WTC11 (cell line): ENCODE measurements at places on chromosomes 3 and 15. TPM values are rescaled to one million over a fixed set of nuclear protein-coding genes. Genes with fewer than 3 reads are reported as not detected.

- no peak for DNase-seq
- H3K4me1 ChIP-seq: peaks cover 11% of the 10 kb centered on the region
- no peaks in the 10 kb centered on the region for H3K27me3 ChIP-seq
- no peaks in the 10 kb centered on the region for H3K36me3 ChIP-seq
- H3K27ac ChIP-seq: no peak overlapping the region
These were observed 69.1 kb downstream of the PEX5L start for GRCh38 chr3:179967622-179968021.

GRCh38 chr15:42608110-42608531 is 32.7 kb downstream of the STARD9 start:
- no peak overlapping the region for H3K4me3 ChIP-seq
- no peak overlapping the region for H3K27ac ChIP-seq
- no peaks in the 10 kb centered on the region for H3K27me3 ChIP-seq
- peaks cover 6% of the 10 kb centered on the region for H3K36me3 ChIP-seq

DNA sequence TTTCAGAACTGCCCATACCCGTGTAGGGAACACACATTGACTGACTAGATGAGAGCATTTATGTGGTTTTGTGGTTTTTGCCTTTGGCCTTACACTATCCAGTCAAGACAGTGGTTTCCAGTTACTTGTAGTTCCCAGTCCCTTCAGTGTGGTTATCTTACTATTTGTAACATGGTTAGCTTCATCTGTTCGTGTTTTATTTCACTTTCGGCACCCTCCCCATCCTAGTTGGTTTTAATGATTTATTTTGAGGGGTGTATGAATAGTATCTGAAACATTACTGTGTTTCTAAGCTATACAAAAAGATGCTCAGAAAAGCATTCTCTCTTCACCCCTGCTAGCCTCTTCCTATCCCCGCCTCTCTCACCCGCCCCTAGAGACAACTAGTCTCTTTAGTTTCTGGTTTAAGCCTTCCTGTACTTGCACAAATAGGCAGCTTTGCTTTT is 14.1 kb downstream of the LYSMD4 start:
- H3K27me3 ChIP-seq: no peaks in the 10 kb centered on the region
- H3K27ac ChIP-seq: no peak overlapping the region
- peaks cover 21% of the 10 kb centered on the region for H3K36me3 ChIP-seq

DNA sequence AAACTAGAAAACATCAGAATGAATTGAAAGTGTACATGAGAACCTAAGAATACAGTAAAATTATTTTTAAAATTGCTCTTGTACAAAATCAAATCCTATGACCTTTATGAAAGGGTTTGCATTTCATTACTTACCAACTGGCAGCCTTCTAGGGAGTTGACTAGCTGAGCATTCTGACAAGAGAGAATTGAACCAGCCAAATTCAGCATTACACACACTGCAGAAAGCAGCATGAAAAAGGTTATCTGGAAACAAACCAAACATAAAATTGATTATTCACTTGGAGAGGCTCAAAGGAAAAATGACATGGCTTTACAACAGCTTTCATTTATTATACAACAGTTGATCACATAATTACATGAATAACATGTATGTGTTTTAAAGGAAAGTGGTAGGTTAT is 17.4 kb downstream of the NSMCE3 start:
- H3K4me3 ChIP-seq: no peak overlapping the region
- H3K27ac ChIP-seq: no peak overlapping the region
- DNase-seq: no peak
- no peaks in the 10 kb centered on the region for H3K4me1 ChIP-seq
- no peaks in the 10 kb centered on the region for H3K27me3 ChIP-seq

- H3K27me3 ChIP-seq: no peaks in the 10 kb centered on the region
- DNase-seq: peak; percentile 76
- H3K27ac ChIP-seq: peak overlapping the region; percentile 94
- H3K36me3 ChIP-seq: peaks cover 4% of the 10 kb centered on the region; the same call in 1 of the 2 replicates
These were observed 79.0 kb downstream of the IGF1R start for GRCh38 chr15:98727115-98728040.

GRCh38 chr3:3587647-3587972 is 211.6 kb upstream of the LRRN1 start:
- no peaks in the 10 kb centered on the region; the same call in 1 of the 2 replicates for H3K27me3 ChIP-seq
- H3K4me3 ChIP-seq: no peak overlapping the region
- H3K27ac ChIP-seq: no peak overlapping the region
- peaks cover 16% of the 10 kb centered on the region; the same call in 1 of the 2 replicates for H3K36me3 ChIP-seq
- no peak for DNase-seq

DNA sequence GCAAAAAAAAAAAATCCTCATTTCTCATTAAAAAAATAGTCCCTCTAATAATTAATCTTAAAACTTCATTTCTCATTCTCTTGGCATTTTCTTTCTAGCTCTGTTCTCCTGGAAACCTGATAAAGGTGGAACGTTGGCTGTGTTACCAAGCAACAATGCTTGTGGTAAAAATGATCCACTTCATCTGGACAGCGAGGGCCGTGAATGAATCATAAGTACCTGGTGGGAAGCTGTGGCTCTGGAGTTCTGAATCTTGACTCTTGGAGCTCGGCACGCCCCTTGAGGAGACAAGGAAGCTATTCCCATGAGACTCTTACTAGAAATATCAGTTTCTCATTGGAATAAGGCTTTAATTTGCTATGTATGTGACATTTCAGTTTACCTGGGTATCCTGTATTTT is 32.5 kb downstream of the BCL2L10 start:
- no peak for DNase-seq
- H3K27ac ChIP-seq: no peak overlapping the region
- no peaks in the 10 kb centered on the region for H3K36me3 ChIP-seq
- no peaks in the 10 kb centered on the region for H3K27me3 ChIP-seq

DNA sequence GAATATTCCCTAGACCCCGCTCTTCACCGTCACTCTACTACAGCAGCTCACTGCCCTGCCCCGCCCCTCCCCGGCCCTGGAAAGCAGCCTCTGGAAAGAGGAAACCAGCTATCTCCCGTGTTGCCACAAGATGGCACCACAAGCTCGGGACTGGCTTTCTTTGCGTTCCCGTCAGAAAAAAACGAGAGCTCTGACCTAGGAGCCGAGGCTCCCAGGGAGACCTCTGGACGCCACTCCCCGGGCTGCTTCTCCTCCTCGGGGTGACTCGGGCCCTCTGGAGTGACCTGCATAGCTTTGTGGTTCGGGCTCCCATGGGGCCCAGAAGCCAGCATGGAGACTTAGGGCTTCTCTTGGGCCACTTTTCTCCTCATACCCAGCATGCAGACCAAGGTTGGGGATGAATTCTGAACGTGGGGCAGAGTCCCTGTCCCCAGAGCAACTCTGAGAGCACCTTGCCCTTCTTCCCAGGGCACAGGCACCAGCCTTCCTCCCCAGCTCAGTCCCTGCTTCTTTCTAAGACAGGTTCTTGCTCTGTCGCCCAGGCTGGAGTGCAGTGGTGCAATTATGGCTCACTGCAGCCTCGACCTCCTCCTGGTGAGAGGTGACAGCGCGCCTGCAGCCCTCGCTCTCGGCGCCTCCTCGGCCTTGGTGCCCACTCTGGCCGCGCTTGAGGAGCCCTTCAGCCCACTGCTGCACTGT is 19.0 kb downstream of the STOML1 start:
- peaks cover 15% of the 10 kb centered on the region for H3K27me3 ChIP-seq
- DNase-seq: peak; percentile 90
- no peak overlapping the region for H3K27ac ChIP-seq
- H3K36me3 ChIP-seq: no peaks in the 10 kb centered on the region
- H3K4me3 ChIP-seq: peak overlapping the region; percentile 48

GRCh38 chr3:139778682-139779233 is 101.0 kb upstream of the NMNAT3 start:
- H3K27ac ChIP-seq: no peak overlapping the region
- H3K4me1 ChIP-seq: peaks cover 13% of the 10 kb centered on the region
- no peak for DNase-seq
- H3K27me3 ChIP-seq: no peaks in the 10 kb centered on the region
- no peak overlapping the region for H3K4me3 ChIP-seq
- no peaks in the 10 kb centered on the region for H3K36me3 ChIP-seq

- H3K27me3 ChIP-seq: no peaks in the 10 kb centered on the region
- H3K4me3 ChIP-seq: no peak overlapping the region
- DNase-seq: no peak
These were observed 31.8 kb downstream of the PCSK6 start for GRCh38 chr15:101457696-101458095.

DNA sequence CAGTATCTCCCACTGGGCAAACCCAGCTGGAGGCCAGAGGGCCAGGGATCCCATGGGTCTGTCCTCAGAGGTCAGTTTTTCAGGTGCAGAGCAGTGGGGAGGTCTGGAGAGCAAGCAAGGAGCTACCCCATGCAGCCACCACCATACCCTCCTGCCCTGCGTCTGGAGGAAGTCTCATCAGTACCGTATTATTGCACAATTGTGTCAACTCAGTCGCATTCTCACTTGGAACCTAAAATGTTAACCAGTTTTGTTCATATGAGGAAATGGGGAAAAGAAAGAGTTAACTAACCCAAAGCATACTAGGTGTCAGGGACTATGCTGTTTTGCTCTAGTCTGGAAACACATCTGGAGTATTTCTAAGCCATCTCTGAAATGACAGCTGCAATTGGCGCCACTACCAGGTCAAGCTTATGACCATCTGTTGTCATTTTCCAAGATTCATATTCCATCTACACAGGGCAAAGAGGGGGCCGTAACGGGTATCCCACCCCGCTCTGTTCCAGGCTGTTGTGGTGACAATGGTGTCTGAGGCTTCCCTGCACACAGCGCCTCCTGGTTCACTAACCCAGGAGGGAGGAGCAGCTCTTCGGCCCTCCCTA is 16.9 kb upstream of the APBA2 start:
- H3K36me3 ChIP-seq: no peaks in the 10 kb centered on the region; the same call in 1 of the 2 replicates
- no peak overlapping the region for H3K27ac ChIP-seq
- no peaks in the 10 kb centered on the region for H3K4me1 ChIP-seq
- no peaks in the 10 kb centered on the region for H3K27me3 ChIP-seq
- DNase-seq: no peak
- H3K4me3 ChIP-seq: no peak overlapping the region

- H3K27me3 ChIP-seq: no peaks in the 10 kb centered on the region
- no peak for DNase-seq
- H3K36me3 ChIP-seq: no peaks in the 10 kb centered on the region
- H3K4me1 ChIP-seq: peaks cover 31% of the 10 kb centered on the region
- no peak overlapping the region for H3K27ac ChIP-seq
These were observed 70.5 kb downstream of the SIDT1 start for GRCh38 chr3:113602836-113603235.

GRCh38 chr3:31733234-31733667 is 200.5 kb downstream of the STT3B start:
- no peaks in the 10 kb centered on the region for H3K27me3 ChIP-seq
- no peak for DNase-seq
- H3K36me3 ChIP-seq: peaks cover 17% of the 10 kb centered on the region

ARGFX gene
- not detected in 3 replicates for total RNA-seq

PRR20G gene
- 0.18 TPM in 1 of 3 replicates, not detected in the others for total RNA-seq

ROBO1 gene
- total RNA-seq: 90.9 to 107 TPM (median 104 TPM) in 3 replicates
